ENCODE measurements at places on chromosomes 4 and X.

GRCh38 chr4:54144199-54144598 lies 44.2 kb downstream of the GSX2 start:
- no peak for DNase-seq

GRCh38 chr4:54550395-54551171 lies 107.2 kb upstream of the KIT start:
- no peak for DNase-seq

DNA sequence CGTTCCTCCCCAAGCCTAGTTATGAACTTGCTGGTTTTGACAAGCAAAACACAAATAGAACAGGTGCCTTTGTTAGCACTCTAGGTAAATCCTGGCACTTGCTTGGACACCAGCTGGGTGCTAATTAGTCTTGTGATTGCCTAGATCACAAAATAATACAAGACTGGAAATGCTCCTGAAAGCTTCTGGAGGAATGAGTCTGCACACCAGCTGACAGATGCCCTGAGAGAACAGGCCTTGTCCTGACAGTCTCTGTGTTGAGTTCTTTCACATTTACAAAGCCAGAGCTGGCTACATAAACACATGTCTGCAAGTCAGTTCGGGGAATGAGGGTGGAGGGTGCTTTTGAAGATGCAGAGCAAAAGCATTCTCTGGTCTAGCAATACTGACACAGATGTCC lies 93.8 kb downstream of the ELOVL6 start:
- DNase-seq: no peak

DNA sequence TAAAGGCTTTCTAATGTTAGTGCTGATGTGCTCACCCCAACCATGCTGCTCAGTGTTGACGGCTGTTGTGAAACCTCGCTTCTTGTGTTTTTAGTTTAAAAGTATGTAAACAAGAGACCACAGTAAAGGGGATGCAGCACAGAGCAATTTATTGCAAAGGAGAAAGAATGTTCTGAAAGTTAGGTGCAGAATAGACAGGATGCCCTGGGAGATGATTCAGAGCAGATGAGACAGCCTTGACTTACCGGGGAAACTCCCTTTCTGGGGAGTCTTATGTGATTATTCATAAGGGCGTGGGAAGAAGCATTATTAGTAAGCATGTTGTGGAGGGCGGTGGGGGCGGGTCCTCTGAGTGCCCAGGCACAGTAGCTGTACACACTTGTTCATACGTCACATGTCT lies 47.7 kb downstream of the EVC start:
- peak; percentile 11 for DNase-seq

DNA sequence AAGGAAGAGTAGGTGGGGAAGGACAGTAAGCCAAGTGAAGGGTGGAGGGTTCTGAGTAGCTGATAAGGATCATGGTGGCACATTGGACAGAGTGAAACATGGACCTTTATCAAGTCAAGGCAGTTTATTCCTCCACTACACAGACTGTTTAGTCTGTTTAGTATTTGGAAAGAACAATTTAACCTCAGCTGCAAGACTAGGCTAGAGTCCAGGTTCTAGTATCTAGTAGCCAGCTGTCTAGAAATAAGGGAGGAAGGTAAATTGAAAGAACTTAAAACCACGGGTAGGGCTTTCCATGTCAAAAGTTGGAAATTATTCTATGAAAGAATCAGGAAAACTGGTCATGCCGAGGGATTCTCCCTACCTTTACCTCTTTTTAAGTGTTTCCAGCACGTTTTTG lies 140.1 kb upstream of the MED14 start:
- no peak for DNase-seq

- DNase-seq: no peak
Observed at GRCh38 chr4:13653766-13654161, 26.2 kb upstream of the BOD1L1 start.

- no peak for DNase-seq
Observed at GRCh38 chrX:149570668-149571067, 16.6 kb downstream of the MAGEA9B start.

DNA sequence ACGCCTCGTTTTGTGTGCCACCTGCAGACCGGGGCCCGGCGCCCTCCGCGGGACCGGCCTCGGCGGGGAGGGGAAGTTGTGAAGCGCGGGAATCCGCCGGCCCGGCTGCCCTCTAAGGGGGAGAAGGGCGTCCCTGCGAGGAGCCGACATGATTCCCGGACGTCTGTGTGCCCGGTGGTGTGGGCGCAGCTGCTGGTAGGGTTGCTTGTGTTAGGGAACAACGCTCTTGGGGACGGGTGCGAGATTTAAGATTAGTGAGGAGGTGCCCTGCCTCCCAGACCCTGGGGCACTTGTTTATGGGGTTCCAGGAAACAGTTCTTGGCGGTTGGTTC lies 627 bp downstream of the CDKN2AIP start:
- DNase-seq: peak; percentile 32

GRCh38 chr4:52317981-52318380 lies 266.9 kb downstream of the SPATA18 start:
- DNase-seq: no peak
